Activated naive CD8-positive, alpha-beta T cell treated with anti-CD3 and anti-CD28 coated beads for 36 hours (primary cell): ENCODE measurements at places on chromosomes 5 and 9. TPM values are rescaled to one million over a fixed set of nuclear protein-coding genes. Genes with fewer than 3 reads are reported as not detected.

GRCh38 chr5:159581502-159582249, 251.4 kb upstream of the IL12B start:
- no peak for DNase-seq

GRCh38 chr9:4760122-4760521, 19.1 kb upstream of the AK3 start:
- DNase-seq: no peak

- DNase-seq: no peak
Measured at GRCh38 chr9:127424676-127424999, 456 bp downstream of the ZNF79 start.

- DNase-seq: no peak
Measured at GRCh38 chr5:62308439-62308838, 2.4 kb downstream of the KIF2A start.

ADAMTS12 gene
- total RNA-seq: not detected

GRCh38 chr5:110269478-110270142, 456.9 kb downstream of the TMEM232 start:
- DNase-seq: no peak

DNA sequence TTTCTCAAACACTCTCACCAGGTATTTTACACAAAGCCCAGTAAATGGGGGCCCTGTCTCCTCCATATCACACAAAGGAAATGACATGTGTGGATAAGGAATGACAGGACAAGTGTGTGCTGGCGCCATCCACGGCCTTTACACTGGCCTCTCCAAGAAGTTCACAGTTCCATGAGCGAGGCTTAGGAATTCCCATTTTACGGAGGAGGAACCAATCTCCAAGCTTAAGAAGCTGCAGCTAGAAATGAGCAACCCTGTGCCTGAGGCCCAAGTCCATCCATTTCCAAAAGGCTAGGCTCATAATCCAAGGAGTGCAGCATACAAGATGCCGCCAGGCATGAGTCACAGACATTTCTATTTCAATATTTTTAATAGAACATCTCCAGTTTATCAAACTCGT, 203.4 kb downstream of the AUH start:
- no peak for DNase-seq

TMEM252 gene
- total RNA-seq: not detected

GRCh38 chr9:23635276-23635675, 190.8 kb downstream of the ELAVL2 start:
- no peak for DNase-seq

- DNase-seq: no peak
Measured at GRCh38 chr5:154514331-154514730, 36.3 kb upstream of the HAND1 start.
